ENCODE measurements at places on chromosomes 2 and 18. TPM values are rescaled to one million over a fixed set of nuclear protein-coding genes. Genes with fewer than 3 reads are reported as not detected.

SEMA4C gene
- total RNA-seq = 43.1 TPM

CMPK2 gene
- 0.22 TPM for total RNA-seq

SNRNP200 gene
- total RNA-seq = 55.1 TPM

PSMA8 gene
- not detected for total RNA-seq

CCDC148 gene
- 0.86 TPM for total RNA-seq

WDFY1 gene
- 88.8 TPM for total RNA-seq

IL1R2 gene
- total RNA-seq = not detected

COL3A1 gene
- 7,536 TPM for total RNA-seq

NGEF gene
- 0.57 TPM for total RNA-seq

Measured in placental pericyte (primary cell).